MM.1S (cell line): ENCODE measurements at places on chromosomes 2 and 18.

GRCh38 chr2:72395096-72395495, 247.4 kb upstream of the CYP26B1 start:
- DNase-seq: no peak

DNA sequence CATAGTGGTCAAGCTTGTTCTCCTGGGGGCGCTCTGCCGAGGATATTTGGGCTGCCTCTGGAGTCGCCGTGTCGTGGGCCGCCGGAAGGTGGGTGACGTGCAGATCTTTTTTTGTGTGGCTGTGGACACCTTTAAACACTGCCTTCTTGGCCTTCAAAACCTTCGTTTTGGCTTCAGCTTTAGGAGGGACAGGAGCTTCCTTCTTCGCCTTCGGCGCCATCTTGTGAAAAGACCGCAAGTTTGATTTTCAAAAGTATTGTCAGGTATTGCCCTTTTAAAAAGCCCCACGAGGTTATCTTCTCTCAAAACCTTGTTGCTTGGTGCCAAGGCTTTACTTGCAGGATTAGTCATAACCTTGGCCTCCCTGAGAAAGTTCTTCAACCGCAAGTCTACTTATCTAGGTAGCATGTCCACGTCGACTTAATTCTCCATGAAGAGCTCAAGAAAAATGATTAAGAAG, 20.8 kb downstream of the LAMA3 start:
- no peak for DNase-seq

GRCh38 chr2:142435847-142436246, 305.0 kb upstream of the LRP1B start:
- DNase-seq: no peak

DNA sequence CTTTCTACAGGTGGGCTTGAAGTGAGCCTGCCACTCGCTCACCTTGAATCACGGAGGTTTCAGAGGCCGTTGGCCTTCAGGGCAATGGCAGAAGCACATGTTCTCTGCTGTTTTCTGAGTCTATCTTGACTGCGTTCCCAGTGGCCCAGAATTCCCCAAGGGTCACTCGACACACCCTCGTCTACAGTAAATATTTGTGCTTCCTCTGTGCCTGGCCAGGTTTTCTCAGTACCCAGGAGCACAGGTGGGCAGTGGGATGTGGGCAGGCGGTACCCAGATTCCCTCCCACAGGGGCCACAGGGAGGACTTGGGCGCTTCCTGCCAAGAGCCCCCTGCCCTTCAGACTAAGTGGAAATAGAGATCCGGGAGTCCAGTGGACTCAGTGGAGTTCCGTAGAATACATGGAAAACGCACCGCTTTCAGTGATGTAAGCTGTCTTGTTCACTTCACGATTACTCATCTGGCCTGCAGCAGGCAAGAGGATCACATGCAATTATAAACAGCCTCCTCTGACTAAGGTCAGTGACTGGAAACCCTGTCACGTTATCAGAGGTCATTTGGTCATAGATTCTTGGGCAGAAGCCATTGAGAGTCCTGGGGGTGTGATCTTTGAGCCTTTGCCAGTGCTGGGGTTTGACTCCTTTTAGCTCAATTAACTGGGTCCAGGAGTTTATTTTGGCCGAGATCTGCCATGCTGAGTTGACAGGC, 179.8 kb downstream of the NEDD4L start:
- no peak for DNase-seq

- DNase-seq: no peak
Observed at GRCh38 chr18:48989304-48990303, 38.8 kb upstream of the SMAD7 start.
